ENCODE measurements at places on chromosomes 11 and 22. TPM values are rescaled to one million over a fixed set of nuclear protein-coding genes. Genes with fewer than 3 reads are reported as not detected.
A peak's percentile ranks its signal among the peaks of the same experiment; 100 is the strongest.

The HARBI1 gene
- total RNA-seq: 7.6 TPM

The KCNC1 gene
- total RNA-seq: not detected

The DBX1 gene
- not detected for total RNA-seq

The GRK3 gene
- 1.3 TPM for total RNA-seq

DNA sequence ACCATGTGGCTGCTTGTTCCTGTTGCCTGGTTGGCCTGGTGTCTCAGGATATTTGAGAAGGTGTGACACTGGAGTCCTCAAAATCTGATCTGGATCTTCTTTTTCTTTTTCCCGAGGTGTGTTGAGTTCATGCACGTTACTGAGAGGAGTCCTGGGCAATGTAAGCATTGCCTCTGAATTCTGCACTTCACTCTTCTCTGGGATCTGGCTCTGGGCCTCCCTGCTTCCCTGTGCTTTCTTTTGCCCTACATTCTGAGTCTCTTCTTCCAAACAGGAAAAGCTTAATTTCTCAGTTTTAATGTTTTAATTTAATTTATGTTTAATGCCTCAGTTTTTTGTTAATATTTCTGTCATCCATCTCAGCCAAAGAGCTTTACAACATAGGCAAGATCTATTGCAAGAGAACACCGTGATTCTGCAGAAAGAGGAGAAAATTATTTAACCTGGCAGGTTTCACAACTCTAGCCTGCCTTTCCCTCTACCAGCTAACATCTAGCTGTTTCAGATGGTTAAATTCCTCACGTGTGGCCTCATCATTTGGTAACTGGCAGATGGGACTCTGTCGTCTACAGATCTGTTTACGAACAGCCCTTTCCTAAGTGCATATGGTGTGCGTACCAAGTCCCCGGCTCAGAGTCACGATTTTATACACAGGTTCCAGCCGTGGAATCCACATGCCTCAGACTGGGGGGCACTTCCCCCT lies 24.7 kb downstream of the LDLRAD3 start:
- no peak for DNase-seq
- H3K36me3 ChIP-seq: no peaks in the 10 kb centered on the region
- no peaks in the 10 kb centered on the region for H3K27me3 ChIP-seq

GRCh38 chr22:47115921-47116320 lies 353.5 kb downstream of the TBC1D22A start:
- H3K27me3 ChIP-seq: no peaks in the 10 kb centered on the region
- DNase-seq: no peak
- H3K4me3 ChIP-seq: no peak overlapping the region

DNA sequence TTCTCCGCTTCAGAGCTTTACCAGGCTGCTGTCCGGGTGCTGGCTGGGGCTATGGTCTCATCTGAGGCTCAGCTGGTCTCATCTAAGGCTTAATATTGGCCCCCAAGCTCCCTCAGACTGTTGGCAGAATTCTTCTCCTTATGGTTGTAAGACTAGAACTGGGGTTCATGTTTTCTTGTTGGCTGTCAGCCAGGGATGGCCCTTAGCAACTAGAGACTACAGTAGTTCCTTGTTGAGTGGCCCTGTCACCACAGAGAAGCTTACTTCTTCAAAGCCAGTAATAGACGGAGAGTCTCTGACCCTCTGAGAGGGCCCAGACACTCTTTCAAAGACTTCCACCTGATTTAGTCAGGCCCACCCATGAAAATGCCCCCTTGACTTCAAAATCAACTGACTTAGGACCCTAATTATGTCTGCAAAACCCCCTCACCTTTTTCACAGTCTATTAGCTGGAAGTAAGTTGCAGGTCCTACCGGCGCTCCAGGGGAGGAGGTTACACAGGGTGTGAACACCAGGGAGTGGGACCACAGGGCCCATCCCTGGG lies 24.2 kb upstream of the TREH start:
- H3K4me3 ChIP-seq: no peak overlapping the region
- no peaks in the 10 kb centered on the region for H3K4me1 ChIP-seq
- H3K27me3 ChIP-seq: peaks cover 10% of the 10 kb centered on the region

DNA sequence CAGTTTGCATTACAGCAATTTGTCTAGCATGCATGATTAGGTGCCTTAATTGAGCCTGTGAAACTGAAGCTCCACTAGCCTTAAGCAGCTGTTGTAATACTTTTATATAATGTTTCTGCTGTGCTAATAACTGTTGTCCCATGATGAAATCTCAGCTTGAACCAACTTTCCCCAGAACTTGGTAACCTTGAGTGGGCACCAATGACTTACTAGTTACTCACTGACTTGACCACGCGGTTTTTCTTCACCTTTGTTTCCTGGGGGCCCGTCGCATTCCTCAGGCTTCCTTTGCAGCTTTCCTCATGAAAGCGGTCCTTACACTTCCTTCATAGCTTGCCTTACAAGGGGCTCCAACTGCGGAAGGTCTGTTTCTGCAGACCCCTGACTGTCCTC lies 11.2 kb upstream of the GLYATL1 start:
- no peaks in the 10 kb centered on the region for H3K27me3 ChIP-seq
- H3K4me3 ChIP-seq: no peak overlapping the region
- no peaks in the 10 kb centered on the region for H3K36me3 ChIP-seq
- no peak overlapping the region for H3K27ac ChIP-seq
- DNase-seq: peak; percentile 23

GRCh38 chr11:26851696-26852095 lies 129.8 kb upstream of the SLC5A12 start:
- H3K4me1 ChIP-seq: no peaks in the 10 kb centered on the region
- no peaks in the 10 kb centered on the region for H3K27me3 ChIP-seq
- no peak overlapping the region for H3K4me3 ChIP-seq
- no peaks in the 10 kb centered on the region for H3K36me3 ChIP-seq
- DNase-seq: no peak

DNA sequence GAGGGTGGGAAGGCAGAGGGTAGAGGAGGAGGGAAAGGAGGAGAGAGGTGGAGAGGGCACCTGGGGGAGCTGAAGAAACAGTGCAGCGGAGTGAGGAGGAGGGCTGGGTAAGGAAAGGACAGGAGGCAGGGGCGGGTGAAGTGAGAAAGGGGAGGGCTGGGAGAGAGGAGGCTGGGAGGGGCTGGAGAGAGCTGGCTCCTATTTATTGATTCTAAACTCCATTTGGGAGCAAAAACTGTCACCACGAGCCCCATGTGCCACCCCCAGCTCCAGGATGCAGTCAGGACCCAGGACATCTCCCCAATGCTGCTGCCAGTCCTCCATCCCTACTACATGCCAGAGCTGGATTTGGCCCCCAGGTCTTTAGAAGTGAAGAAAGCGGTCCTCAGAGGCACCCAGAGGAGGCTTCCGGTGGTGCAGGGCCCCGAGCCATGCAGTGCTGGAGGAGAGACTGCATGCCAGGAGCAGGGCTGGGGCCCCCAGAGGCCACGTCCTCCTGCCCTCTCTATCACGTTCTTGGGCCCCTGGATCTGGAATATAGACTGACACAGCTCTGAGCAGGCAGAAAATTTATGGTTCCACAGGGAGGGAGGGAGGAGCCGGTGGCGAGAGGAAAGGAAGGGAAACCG lies 53.7 kb downstream of the SLC22A12 start:
- no peak for DNase-seq
- peaks cover 47% of the 10 kb centered on the region for H3K27me3 ChIP-seq
- no peaks in the 10 kb centered on the region for H3K4me1 ChIP-seq
- H3K36me3 ChIP-seq: no peaks in the 10 kb centered on the region
- no peak overlapping the region for H3K27ac ChIP-seq

GRCh38 chr11:86773513-86774252 lies 26.7 kb upstream of the PRSS23 start:
- H3K4me3 ChIP-seq: no peak overlapping the region
- H3K4me1 ChIP-seq: no peaks in the 10 kb centered on the region
- H3K27ac ChIP-seq: no peak overlapping the region
- no peaks in the 10 kb centered on the region for H3K27me3 ChIP-seq

GRCh38 chr22:41664951-41665350 lies 23.7 kb downstream of the SNU13 start:
- peaks cover 17% of the 10 kb centered on the region for H3K36me3 ChIP-seq
- no peak overlapping the region for H3K27ac ChIP-seq
- peaks cover 14% of the 10 kb centered on the region for H3K4me1 ChIP-seq
- DNase-seq: no peak
- H3K27me3 ChIP-seq: no peaks in the 10 kb centered on the region

DNA sequence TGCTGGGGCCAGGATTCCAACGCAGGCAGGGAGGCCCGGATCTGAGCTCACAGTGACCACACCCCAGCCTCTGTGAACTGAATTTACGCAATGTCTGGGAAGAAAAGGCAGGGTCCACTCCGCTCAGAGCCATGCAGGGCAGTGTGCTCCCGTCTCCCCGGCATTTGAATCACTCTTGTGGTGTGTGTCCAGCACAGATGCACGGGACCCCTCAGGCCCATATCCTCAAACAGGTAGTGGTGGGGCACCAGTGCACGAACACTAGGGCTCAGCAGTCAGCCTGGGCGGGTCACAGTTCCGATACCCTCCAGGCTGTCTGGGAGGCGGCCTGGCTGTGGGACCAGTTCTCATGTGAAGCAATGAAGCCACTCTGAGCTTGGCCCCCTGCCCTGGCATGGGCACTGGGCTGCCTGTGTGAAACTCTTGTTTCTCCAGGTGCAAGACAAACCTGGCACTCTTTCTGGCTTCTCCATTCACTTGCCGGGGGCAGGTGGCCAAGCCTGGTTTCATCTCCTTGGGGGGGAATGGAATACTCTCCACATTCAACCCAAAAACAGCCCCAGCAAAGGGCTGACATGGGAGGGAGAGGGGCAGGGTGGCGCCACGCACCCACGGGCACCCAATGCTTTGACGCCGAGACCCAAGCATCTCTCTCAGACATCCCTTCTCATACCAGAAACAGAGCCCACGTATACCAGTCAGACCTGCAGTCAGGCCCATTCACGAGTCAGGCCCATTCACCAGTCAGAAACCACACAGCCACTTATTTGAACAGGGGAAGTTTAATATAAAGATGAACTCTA lies 14.3 kb downstream of the DHCR7 start:
- peaks cover 14% of the 10 kb centered on the region for H3K36me3 ChIP-seq
- H3K27me3 ChIP-seq: peaks cover 3% of the 10 kb centered on the region
- no peaks in the 10 kb centered on the region for H3K4me1 ChIP-seq
- no peak overlapping the region for H3K4me3 ChIP-seq
- H3K27ac ChIP-seq: no peak overlapping the region
- DNase-seq: no peak

- no peak for DNase-seq
- H3K4me3 ChIP-seq: no peak overlapping the region
- H3K27ac ChIP-seq: no peak overlapping the region
- no peaks in the 10 kb centered on the region for H3K36me3 ChIP-seq
- no peaks in the 10 kb centered on the region for H3K27me3 ChIP-seq
Measured at GRCh38 chr11:108414958-108415357, 52.4 kb downstream of the C11orf65 start.

DNA sequence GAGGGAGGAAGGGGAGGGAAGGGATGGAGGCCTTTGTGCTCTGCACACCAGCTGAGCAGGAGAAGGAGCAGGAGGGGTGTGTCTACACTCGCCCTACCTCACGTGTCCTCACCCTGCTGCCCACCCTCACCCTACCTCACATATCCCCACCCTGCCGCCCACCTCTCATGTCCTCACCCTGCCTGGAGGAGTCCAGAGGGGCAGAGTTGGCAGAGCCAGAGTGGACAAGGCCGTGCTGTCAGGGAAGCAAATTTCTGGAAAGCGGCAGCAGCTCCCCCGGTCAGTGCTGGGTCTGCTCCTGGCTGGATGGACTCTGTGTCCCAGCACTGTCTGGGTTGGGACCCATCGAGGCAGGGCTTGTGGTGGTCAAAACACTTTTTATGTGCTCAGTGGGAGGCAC lies 799.6 kb downstream of the BRD1 start:
- no peak overlapping the region for H3K27ac ChIP-seq
- no peak for DNase-seq
- no peaks in the 10 kb centered on the region for H3K27me3 ChIP-seq
- no peak overlapping the region for H3K4me3 ChIP-seq

DNA sequence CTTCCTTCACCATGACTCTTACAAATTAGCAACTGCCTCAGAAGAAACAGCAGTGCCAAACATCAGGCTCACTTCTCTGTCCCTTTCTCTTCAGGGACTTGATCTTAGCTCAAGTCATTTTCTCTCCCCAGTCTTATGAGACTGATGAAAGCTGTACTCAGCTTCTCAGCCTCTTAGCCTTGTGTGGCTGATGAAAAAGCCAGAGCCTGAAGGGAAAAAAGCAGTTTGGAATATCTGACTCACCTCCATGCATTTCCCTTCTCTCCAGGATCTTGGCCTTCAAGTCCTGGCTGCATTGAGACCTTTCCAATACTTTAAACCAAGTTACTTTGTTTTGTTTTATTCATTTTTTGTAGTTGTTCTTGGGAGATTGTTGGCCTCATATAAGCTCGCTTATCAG lies 195.9 kb downstream of the SPON1 start:
- no peaks in the 10 kb centered on the region for H3K36me3 ChIP-seq
- H3K27ac ChIP-seq: no peak overlapping the region
- no peak overlapping the region for H3K4me3 ChIP-seq
- no peaks in the 10 kb centered on the region for H3K27me3 ChIP-seq
- no peaks in the 10 kb centered on the region for H3K4me1 ChIP-seq
